SJSA1 (cell line): ENCODE measurements at places on chromosomes 12 and 14. TPM values are rescaled to one million over a fixed set of nuclear protein-coding genes. Genes with fewer than 3 reads are reported as not detected.

DNA sequence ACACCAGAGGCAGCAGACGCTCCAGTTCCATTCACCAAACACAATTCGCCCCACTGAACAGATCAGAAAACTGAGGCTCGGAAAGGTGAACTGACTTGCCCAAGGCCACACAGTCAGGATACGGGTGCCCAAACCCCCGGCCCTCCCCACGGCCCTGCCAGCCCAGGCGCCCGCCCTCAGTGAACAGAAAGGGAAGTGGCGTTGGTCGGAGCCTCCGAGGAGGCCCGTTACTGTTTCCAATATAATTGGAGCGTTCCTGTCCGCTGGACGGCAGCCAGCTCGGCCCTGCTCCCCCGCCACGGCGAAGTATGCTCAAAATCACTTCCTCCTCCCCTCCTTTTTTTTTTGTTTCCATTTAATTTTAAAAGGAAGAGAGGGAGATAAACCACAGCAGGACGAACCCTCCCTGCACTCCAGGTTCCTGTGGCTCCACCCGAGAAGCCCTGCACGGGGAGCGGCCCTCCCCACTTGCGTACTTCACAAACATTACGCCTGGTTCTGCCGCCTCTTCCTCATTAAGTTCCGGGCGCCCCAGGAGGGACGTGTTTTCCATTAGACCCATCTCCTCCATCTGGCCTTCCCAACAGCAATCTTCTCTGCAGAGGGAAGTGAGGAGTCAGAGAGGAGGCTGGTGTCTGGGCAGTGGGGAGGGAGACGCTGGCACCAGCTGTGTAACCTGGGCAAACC lies 61.1 kb downstream of the NCOR2 start:
- DNase-seq: no peak

GRCh38 chr12:66963901-66964300 lies 285.0 kb upstream of the GRIP1 start:
- DNase-seq: no peak

DNA sequence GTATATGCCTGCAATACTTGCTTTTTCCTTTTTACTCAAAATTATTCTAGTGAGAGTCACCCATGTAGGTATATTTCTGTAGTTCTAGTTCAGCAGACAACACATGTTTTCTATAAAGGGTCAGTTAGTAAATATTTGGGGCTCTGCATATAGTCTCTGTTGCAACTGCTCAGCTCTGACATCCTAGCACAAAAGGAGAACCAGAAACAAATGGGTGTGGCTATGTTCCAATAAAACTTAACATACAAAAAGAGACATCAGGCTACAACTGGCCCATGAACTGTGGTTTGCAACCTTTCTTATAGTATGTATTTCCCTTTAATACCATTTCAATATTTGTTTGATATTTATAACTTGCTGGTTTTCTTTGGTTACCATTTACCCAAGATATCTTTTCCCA lies 11.9 kb downstream of the NT5DC3 start:
- DNase-seq: no peak

- DNase-seq: no peak
These were observed 108.8 kb downstream of the SLC25A21 start for GRCh38 chr14:37063467-37064240.

GRCh38 chr14:55303691-55304145 lies 32.5 kb downstream of the FBXO34 start:
- no peak for DNase-seq

- DNase-seq: no peak
These were observed 384.0 kb upstream of the TMEM132C start for GRCh38 chr12:127883013-127883412.

DNA sequence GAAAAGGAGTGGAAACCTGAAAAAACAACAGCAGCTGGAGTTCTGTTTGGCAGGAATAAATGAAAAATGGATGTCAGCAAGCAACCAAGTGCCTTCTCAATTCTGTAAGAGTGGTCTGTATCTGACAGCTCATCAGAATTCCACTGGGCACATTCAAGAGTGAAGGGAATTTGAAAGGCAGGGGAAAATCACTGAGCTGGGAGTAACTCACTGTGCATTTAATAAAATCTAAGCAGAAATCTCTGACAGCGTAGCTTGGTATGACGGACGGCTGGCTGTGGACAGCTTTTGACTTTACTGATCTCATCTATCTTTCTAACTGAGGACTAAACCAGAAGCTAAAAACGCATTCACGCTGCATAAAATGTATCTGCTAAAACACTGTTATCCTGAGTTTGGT lies 153.4 kb downstream of the RIMBP2 start:
- peak; percentile 74 for DNase-seq

GRCh38 chr12:65670775-65671174 lies 153.5 kb upstream of the HMGA2 start:
- no peak for DNase-seq

DNA sequence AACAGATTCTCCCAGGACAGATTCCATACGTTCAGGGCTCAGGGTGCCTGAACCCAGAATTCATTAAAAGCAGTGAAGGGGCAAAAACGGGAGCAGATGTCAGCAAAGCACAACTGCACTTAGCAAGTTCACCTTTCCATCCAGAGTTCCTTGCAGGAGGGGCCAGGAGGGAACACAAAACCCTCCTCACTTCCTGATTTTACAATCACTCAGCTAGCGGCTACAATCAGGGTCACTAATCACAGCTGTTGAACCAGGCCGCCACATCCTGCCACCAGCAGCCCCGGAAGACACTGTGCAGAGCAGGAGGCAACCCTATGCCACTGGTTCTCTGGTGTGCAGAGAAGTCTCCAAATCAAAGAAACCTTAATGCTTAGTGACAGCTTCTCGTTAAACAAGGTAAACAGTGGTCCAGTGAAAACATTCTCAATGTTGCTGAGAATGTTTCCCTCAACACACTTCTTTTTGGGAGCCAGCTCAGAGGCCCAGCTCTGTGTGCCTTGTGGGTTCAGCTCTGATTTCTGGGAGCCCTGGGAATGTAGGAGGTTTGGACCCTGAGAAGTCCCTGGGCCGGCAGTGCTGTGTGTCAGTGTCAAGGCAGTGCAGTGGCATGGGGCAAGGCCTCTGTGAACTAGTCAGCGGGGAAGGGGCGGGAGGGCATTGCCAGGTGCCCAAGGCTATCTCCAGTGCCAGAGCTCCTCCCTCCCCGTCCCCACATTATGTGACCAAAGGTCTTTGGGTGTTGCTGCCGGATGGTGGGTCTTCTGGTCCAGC lies 54.5 kb downstream of the VCPKMT start:
- peak; percentile 60 for DNase-seq

DNA sequence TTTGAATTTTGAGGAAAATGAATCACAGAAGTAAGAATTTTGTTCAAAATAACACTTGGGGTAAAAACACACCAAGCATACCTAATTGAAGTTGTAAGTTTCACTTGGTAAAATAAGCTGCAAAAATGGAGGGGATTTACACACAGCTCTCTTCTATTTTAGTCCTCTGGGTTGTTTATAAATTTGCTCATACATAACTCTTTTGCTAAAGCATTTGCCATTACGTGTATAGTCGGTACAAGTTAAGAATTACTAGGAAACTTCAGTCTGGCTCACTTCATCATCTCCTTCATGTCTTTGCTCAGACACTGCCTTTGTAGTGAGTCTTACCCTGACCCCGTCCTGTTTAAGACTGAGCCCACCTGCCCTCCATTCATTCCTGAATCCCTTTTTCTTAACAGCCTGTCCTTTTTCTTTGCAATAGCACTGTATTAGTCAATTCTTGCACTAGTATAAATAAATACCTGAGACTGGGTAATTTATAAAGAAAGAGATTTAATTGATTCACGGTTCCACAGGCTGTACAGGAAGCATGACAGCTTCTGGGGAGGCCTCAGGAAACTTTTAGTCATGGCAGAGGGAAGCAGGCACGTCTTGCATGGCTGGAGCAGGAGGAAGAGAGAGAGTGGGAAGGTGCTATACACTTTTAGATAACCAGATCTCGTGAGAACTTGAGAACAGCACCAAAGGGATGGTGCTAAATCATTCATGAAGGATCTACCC lies 451.1 kb downstream of the PCNX1 start:
- no peak for DNase-seq

Gene ADAMTS20
- total RNA-seq: not detected in 2 replicates

- DNase-seq: no peak
These were observed 6.8 kb upstream of the KANSL2 start for GRCh38 chr12:48688836-48689235.

Gene LRRIQ1
- total RNA-seq: not detected in 2 replicates

DNA sequence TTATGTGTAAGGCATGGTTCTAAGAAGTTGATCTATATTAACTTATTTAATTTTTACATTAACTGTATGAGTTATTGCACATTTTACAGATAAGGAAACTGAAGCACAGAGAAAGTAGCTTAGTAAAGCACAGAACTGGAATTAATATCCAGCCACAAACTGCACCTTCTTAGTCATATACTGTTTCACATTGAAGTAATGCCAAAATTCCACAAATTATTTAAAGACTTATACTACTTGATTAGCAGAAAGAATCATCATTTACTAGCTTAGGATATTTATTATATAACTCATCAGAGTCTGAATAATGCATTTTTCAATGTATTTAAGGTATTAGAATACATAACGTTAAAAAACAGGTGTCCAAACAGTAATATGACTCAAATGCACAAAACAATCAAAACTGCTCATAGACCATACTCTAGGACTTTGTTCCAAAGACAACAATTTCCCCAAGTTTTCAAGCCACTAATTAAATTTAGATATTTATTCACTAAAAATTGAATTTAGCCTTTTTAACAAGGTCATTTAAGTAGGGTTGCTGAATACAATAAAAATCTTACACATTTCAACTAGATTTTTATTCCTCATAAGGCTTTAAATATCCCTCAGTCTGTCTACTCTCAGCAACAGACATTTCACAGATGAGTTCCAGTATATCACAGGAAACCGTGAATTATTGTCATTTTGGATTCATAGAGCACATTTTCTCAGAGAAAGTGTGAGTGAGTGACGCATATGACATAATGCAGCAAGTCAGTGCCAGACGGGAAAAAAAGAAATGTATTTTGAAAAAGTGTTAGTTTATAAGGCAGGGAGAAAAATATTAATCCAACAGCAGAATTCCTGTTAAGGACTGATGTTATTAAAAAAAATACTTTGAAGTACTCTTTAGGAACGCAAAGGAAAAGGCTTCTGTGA lies 782.5 kb downstream of the TMTC2 start:
- DNase-seq: peak; percentile 58

Gene HHIPL1
- total RNA-seq: 0.42 TPM in 1 of 2 replicates, not detected in the other

Gene UBR7
- total RNA-seq: 47.7 and 64.1 TPM in 2 replicates

GRCh38 chr12:76927170-76927784 lies 48.5 kb upstream of the CSRP2 start:
- peak; percentile 36 for DNase-seq

Gene KRT8
- 2.8 and 7.0 TPM in 2 replicates for total RNA-seq

DNA sequence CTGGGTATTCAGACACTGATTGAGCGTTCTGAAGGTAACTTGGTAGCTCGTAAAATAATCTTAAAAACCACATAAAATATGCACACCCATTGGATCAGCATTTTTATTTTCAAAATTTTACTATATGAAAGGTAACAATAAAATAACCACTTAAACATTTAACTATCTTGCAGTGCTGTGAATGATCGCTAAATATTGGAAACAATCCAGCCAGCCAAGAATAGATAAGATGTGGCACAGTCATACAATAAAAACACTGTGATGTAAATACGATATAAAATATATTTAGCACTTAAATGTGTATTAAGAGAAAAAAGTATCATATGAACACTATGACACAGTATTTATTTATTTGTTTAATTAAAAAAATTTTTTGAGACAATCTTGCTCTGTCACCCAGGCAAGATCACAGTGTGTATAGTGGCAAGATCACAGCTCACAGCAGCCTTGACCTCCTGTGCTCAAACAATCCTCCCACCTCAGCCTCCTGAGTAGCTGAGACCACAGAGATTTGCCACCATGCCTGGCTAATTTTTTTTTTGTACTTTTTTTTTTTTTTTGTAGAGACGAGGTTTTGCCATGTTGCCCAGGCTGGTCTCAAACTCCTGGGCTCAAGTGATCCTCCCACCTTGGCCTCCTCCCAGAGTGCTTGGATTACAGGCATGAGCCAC lies 39.4 kb downstream of the SDR9C7 start:
- DNase-seq: no peak
